ENCODE measurements at places on chromosomes 3 and 15.
A peak's percentile ranks its signal among the peaks of the same experiment; 100 is the strongest.

DNA sequence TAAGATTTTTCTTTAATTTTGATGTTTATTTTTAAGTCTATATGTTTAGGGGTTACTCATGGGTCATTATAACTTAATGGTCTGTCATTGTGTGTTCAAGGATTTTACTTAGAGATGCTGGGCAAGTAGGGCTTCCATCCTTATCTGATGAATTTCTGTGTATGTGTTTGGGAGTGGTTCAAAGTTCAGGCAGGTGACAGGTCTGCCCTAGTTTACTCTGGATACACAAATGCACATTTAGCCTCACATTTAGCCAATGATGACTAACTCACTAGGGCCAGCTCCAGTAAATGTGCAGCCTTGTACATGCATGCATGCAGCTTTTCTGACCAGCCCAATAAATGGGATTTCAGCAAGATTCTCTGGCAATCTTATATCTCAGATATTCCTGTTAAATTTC, 554.1 kb downstream of the SI start:
- DNase-seq = no peak

DNA sequence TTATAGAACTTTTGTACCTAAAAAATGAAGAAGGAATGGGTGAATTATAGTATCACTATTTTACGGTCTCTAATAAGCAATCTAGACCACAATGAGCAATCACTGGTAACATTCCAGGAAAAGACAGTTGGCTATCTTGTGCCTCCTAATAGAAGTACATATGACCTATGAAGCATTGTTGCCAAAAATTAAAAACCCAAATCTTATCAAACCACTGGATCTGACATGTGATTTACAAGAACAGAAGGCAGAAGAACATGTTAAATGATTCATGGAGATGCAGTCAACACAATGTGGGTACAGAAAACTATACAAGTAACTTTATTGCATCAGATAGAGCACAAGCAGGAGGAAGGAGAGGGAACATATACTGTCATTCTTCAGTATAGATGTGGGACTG, 14.5 kb upstream of the HYKK start:
- no peak for DNase-seq

DNA sequence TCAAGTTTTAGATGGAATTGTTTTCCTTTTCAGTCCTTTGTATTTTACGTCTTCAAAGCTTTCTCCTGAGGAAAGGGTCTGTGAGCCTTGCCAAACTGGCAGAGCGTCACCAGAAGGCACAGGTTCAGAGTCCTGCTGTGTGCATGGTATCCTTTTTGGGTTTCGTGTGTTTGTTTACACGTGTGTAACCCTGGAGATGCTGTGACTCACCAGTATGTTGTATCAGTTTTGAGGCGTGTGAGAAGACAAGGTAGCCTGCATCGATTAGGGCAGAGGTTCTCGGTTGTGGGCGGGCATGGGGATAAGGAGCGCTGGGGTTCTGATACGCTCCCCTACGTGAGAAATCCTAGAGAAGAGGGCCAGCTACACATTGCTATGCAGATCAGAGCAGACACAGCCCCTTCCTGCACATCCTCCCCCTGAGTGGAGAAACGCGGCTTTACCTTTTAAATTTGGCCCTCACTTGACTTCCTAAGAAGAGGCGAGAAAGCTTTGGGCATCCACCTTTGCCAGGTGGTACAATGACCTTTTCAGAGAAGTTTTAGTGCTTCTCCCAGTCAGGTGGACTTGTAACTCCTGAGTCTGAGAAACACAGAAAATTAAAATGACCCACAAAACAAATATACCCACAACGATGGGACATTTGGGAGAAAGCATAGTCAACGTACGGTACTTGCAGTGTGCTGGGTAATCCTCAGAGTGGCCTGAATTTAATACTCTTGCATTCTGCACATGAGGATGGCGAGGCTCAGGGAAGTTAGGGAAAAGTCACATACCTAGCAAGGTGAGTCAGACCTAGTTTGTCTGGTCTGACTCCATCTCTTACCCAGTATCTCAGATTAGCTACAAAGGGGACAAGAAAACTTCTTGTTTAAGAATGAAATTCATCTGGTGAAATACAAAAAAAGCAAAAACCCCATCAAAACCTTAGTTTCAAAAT, 38.1 kb downstream of the TRAK1 start:
- no peak for DNase-seq

DNA sequence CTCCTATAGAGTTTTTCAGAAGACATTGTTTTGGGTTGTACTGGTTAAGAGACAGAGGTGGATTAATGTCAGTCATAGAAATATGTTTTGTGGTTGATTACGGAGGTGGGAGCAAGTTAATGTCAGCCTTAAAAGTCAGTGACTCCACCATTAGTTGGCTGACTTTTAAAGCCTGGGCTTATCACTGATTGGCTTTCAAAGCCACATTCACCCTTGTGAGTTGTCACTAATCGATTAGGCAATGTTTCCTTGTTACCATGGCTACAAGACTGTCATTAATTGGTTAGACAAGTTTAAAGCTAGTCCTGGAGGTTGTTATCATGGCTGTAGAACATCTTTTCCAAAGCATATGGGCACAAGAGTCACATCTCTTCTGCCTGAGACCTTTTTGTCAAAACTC, 73.0 kb downstream of the NEO1 start:
- DNase-seq = no peak

DNA sequence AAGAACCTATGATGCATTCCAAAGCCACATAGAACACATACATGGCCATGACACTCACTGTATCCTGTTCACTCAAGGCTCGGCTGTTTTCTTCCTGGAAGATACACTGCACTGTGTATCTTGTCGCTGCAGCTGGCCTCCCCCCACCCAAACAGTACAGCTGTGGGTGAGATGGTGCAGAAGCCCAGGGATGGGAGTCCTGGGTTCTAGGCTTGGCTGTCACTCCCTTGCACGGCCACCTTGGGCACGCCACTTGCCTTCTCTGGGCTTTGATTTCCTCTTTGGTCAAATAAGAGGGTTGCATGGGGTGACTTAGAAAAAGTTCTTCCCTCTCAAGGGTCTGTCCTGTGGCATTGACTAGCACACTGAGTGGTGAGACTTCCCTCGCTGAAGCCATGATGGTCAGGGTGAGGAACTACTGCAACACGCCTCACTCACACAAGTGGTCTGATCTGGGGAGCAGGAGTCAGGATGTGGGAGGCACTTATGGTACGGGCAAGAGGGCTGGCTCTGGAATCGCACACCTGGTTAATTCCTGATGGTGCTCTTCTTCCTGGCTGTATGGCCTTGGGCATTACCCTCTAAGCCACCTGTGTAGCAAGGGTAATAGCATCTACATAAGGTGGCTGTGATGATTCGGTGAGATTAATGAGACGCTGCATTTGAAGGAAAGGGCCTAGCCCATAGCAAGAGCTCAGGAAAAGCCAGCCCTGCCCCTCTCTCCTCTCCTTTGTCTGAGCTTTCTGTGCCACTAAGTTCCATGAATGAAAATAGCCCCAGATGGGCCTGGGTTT, 44.0 kb downstream of the ANP32A start:
- no peak for DNase-seq

DNA sequence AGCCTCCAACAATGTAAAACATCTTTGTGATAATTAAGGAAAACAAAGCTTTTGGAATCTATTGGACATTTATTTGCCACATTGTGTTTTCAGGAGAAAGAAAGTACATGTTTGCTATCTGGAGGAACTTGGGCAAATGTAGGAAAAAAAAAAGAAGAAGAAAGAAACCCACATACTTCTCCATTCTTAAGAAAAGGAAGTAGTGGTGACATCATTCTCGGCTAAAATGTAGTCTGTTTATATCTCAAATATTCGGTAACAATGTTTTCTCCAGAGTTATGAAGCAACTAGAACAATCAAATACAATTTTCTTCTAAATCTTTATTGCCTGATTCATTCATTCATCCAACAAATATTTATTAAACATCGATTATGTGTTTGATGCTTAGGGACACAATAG, 2.3 kb upstream of the TGFBR2 start:
- no peak for DNase-seq

DNA sequence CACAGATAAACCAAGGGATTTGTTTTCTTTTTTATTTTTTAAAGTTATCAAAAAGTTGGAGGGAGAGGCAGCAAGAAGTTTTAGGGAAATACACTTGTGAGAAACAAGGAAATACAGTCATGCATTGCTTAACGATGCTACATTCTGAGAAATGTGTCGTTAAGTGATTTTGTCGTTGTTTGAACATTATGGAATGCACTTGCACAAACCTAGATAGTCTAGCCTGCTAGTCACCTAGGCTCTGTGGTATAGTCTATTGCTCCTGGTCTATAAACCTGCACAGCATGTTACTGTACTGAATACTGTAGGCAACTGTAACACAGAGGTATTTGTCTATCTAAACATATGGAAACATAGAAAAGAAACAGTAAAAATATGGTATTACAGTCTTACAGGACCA, 2.0 kb upstream of the NFKBIZ start:
- DNase-seq = no peak

DNA sequence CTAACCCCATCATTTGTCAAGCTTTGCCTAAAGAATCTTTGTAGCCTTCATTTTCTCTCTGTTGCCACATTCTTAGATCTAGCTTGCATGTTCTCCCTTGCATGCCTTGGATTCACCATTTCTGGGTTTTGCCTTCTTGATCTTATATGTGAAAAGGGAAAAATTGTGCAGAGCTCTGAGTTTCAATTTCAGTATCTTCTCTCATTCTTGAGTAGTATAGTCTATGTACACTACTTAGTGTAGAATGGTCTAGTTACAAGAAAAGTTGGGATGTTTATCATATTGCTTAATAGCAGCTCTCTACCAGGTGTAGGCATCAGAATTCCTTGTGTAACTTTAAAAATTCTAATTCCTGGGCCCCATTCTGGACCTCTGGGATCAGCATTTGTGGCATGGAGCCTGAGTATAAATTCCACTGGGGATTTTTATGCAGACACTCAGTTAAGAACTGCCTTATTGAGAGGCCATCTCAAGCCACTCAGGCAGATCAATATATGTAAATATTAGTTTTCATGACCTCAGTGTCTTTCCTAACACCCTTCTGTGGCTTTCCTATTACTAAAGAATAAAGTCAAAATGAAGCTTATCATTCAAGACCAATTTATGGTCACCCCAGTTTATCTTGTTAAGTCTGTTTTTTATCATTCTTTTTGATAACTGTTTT, 23.4 kb downstream of the GTF2E1 start:
- DNase-seq = no peak

DNA sequence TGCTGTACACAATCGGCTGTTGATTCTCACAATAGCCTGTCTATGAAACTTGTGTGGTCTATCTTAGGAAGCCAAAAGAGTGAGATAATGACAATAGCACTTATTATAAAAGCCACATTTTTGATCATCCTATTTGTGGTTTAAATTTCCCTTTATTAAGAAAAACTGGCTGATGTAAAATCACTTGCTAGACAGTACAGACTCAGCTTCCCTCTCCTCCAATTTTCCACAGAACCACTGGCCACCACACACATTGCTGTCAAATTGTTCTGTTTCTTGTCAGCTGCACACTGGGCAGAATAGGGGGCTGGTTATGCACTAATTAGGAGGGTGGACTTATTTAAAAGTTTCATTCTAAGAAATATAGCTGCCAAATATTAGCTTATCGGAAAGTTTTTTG, 425.9 kb downstream of the EPHA3 start:
- DNase-seq = no peak

DNA sequence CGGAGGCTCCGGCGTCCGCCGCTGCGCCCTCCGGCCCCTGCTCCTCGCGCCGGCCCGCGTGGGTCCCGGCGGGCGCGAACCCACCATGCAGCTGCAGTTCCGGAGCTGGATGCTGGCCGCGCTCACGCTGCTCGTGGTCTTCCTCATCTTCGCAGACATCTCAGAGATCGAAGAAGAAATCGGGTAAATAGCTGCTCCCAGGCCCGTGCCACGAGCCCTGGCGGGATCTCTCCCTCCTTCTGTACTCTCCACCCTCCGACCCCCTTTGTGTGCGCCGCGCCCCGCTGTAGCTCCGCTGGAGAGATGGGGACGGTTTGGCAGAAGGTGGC, 263 bp downstream of the ST8SIA2 start:
- no peak for DNase-seq

- DNase-seq = peak; percentile 11
Measured at GRCh38 chr3:4797201-4797705, 182.0 kb upstream of the BHLHE40 start.

- DNase-seq = no peak
Measured at GRCh38 chr3:108461661-108462111, 48.7 kb downstream of the MYH15 start.

DNA sequence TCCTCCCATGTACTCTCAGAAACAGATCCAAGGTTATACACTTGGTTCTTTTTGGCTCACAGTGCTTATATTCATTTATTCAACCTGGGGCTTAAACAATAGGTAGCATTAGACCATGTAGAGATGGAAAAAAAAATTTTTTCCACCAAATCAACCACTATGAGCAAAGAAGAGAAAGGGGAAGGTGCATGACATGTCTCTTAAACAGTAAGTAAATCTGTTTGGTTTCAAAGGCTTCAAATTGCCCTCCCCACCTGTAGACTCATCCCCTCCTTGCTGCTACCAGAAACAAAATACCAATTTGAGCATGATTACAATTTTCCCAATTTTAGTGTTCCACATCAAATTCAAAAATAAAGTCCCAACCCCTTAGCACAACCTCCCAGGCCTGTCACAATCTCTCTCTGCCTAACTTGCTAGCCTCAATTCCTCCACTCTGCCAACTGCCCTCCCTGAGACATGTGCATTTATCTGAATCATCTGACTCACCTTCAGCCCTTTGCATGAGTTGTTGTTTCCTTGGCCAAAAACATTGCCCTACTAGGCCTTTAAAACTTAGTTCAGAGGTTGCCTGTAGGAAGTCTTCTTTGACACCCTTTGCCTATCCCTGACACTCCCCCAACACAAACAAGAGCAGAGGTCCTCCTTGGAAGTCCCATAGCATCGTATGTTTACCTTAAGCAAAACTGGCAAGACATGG, 30.3 kb upstream of the TSC22D2 start:
- no peak for DNase-seq

DNA sequence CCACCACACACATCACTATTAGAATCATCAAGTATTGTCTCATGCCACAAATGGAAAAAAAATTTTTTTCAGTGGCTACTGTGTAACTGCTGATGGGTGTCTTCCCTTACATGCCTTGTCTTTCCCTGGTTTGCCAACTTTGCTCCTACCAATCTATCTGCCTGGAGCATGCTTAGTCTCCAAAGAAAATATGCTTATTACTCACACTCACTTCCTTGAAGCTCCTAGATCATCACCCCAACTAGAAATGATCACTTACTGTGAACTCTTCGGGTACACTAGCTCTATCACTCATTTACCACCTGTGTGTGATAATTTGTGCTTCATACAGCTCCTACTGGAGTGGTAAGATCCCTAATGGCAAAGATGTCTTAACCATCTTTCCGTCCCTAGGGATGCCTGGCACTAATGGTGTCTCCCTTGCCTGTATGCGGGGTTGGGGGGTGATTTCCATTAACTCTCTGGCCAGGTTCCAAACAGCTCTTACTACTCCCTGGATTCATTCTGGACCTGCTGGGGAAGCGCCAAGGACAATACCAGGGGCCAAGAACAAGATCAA, 799 bp downstream of the VPS33B start:
- DNase-seq = peak; percentile 41

DNA sequence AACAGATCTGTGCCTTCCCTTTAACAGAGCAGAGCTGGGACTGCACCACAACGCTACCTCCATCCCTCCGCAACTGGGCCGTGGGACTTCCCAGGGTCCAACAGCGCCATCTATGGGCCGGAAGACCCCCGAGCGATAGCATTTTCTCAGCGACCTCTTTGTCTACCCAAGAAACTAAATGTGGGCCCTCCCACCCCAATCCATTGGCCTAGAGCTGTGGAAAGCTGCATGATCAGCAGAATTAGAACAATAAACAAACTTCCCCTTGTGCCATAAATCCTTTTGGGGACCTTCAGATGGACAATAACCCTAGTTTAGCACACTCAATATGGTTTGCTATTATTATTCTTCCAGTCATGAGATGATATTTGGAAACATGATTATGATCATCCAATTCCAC, 74.8 kb upstream of the NTRK3 start:
- DNase-seq = peak; percentile 10

All from adipocyte (in vitro differentiated cells).